ENCODE measurements at places on chromosomes 7 and 10.

DNA sequence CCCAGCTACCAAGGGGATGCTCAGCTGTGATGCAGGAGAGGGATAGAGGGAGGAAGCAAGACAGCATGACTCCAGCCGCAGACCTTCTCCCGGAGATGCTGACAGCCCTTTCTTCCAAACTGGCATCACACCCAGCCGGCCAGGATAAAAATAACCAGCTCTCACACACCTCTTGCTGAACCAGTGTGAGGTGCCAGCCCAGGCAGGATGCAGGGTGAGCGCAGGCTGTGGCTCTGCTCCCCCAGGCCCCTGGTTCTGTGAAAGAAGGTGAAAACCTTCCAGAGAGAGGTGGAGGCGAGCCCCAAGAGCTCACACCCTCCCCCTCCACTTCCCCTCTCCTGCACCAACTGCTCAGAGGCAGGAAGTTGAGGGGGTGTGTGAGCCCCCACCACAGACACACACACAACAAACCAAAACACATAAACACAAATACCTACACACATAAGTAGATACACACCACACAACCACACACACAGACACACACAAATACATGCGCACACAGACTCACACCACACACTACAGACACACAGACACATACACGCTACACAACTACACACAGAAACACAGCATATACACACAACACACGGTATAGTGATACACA, 4.0 kb downstream of the GPR15LG start:
- no peak for DNase-seq

DNA sequence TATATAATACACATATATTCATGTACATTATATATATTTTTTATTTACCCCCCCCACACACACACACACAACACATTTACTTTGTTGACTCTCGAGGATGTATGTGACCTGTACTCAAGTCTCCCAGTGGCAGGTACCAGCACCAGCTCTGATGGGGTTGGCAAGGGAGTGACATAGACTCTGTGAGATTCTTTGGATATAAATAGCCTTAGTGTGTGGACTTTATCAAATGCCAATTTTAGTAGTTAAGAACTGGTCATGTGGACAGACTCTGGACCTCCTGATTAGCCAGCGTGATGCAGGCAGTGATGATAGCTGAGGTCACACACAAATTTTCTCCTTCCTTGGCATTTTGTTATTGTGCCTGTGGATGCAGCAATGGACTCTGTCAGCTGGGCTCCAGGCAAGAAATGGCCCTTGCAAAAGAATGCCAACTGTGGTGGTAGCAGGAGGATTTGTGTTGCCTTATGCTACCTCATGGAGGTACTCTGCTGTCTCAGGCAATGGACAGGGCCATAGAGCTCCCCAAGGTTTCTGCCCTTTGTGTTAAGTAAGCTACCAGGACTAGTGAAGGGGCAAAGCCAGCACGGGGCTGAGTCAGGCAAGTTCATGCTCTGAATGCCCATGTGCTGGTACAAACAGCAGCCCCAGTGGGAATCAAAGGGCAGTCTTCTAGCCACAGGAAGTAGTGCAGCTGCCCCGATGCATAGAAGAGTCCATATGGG, 224.6 kb upstream of the ZWINT start:
- no peak for DNase-seq

DNA sequence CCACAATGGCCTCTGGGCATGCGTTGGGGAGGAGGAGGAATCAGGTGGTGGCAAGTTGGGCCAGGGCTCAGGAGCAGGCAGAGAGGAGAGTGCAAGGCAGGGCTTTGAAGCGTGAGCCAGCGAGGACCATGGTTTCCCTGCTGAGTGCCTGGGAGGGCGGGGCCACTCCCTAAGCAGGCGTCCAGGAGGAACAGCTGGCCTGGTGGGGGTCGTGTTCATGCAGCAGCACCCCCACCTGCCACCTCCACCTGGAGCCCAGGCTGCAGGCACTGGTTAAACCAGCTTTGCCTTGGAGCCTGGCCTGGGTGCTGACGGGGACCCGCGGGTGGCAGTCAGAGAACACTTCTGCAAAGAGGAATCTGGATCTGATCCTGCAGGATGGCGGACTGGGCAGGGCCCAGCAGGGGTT, 24.2 kb upstream of the AQP1 start:
- DNase-seq: no peak

- DNase-seq: no peak
Observed at GRCh38 chr7:99740573-99741440, 5.8 kb upstream of the CYP3A7 start.

DNA sequence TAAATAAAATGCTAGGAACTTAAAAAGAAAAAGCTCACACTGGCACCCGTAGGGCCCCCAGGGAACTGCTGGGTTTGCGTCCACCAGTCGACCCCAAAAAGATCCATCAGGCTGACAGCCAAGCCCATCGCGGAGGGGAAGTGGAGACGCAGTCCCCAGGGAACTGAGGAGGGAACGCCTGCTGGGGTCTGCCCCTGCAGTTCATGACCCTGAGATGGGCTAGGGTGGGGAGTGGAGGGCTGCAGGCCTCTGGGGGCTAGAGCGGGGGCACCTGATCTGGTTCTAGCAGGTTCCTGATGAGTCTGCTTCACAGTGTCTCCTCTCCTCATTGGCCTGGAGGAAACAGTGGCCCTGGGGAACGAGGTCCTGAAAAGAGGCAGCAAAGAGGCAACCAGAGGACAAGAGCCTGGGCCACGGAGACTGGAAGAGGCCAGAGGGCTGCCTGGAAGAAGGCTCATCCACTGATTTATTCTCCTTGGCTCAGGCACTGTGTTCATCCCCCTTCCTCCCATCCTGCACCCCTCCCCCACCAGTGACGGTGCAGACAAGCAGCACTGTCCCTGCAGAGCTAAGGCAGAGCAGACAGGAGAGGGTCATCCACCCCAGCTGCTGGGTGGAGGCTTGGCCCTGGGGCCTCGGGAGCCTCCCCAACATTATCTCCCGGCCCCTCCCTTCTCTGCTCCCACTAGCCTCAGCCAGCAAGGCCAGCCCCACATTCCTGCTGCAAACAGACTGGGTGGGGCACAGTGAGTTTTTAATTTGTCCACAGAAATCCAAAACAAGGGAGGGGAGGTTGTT, 24.7 kb upstream of the HSPA12A start:
- no peak for DNase-seq

DNA sequence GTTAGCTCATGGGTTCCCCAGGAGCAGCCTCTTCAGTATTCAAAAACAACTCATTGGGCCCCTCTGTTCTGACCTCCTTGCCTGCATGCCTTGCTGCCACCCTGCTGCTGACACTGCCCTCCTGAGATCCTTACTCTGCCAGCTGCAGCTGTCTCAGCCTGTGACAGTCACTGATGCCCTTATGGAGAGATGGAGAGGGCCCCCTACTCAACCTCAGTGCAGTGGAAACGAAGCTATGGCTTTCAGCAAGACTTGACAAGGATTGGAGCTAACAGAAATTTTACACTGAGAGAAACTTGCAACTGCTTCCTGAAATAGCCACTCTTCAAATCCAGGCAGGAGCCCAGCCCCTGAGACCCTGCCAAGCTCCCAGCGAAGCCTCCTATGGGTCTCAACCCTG, 678.3 kb upstream of the C7orf33 start:
- DNase-seq: no peak

- no peak for DNase-seq
Observed at GRCh38 chr7:1008733-1009363, 25.9 kb downstream of the CYP2W1 start.

DNA sequence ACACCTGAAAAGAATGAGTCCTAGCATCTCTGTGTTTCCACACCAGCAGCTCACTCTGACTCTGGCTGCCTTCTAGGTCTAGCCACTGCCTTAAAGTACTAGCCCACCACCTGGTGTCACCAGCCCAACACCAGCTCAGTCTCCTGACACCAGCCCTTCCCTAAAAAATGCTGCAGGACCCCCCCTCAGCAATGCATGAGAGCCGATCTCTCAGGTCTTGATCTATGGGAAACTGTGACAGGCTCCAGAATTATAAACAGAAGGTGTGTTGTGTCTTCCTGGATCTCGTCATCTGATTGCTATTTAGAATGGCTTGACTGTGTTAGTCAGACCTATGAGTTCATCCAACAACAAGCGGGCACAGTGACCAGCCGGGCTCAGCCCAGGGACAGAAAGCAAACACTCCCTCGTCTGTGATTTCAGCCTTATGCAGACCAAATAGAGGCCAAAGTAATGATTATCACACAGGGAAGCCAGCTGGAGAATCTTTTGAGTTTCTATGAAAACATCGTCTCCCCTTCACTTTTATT, 66.6 kb downstream of the CUBN start:
- DNase-seq: no peak

DNA sequence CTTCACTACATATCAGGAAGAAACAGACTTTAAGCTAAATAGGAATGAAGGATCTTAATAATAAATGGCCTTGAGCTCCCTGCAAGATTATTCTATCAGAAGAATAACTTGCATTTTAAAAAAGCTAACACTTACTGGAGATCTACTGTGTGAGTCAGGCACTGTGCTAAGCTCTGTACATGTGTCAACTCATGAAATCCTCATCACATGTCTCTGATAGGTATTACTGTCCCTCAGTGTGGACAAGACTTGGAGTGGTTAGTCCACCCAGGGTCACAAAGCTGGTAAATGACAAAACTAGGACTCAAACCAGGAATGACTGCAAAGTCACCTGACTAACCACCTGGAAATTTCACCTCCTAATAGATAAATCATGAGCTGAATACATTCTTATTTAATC, 57.1 kb upstream of the KCTD7 start:
- DNase-seq: no peak

DNA sequence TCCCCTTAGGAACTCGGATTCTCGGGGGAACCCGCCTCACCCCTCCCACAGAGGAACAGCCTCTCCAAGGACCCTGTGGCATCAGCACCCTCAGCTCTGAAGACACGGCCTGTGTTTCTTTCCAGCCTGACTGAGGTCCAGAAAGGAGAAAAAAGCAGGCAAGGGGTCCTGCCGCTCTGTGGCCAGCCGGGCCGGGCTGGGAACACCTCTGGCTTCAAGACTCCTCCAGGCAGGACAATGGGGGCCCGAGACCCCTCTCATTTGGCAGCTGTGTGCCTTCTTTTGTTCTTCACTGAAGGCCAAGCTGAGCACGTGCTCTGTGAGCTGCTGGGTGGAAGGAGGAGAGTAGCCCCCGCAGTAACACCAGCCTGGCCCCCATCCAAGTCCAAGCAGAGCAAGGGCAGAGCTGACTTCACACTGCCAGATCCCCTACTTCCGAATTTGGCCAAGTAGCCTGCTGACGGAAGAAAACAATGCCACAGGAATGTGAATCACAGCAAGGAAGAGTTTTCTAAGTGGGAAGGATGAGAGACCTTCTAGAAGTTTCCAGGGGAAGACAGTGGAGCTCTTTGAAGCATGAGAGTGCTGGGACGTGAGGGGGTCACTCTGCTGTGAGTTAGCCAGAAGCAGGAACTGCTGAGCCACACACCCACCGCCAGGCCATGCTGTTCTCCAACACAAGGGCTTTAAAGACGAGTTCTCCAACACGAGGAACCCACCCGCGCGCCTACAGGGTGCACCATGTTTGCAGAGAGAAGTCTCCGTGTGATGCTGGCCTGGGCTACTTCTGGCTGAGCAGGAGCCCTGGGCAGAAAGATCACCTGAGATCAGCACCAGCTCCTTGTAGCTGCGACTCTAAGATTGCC, 3.1 kb downstream of the CNPY1 start:
- no peak for DNase-seq

DNA sequence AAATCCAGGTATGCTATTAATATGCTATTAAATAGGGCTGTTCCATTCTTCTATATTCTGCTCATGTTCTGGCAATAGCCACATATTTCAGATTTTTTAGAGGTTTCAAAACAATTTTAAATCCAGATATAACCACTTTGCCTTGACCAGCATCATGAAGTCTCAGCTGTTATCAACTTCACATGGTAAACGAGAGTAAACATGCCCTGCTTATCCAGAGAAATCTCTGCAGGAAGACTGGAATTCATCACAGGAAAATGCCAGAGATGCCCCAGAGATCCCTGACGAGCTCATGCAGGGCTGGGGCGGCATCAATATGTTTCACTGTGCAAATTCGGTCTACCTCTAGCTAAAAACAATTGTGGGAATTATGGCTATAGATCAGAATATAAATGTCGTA, 126.5 kb downstream of the FANK1 start:
- no peak for DNase-seq

DNA sequence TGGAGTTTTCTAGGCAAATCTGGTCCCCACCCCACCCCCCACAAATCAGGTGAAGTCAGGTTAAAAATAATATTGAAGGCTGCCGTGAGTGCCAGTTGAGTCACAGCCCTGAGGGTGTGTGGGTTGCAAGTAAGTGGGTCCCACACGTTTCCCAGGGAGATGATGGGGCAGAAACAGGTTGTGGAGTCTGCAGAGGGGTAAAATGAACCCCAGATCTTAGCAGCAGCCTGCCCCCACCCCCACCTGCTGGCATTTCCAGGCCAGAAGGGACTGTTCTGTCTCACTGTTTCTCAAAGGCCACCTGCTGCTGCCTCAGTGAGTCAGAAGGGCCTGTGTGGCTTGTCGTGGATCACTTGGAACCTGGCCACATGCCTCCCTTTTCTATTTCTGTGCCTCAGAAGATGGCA, 59.8 kb upstream of the SMNDC1 start:
- DNase-seq: no peak

GRCh38 chr7:8509621-8510020, 76.2 kb downstream of the NXPH1 start:
- no peak for DNase-seq

- no peak for DNase-seq
Observed at GRCh38 chr10:82394122-82394521, 519.1 kb downstream of the NRG3 start.

DNA sequence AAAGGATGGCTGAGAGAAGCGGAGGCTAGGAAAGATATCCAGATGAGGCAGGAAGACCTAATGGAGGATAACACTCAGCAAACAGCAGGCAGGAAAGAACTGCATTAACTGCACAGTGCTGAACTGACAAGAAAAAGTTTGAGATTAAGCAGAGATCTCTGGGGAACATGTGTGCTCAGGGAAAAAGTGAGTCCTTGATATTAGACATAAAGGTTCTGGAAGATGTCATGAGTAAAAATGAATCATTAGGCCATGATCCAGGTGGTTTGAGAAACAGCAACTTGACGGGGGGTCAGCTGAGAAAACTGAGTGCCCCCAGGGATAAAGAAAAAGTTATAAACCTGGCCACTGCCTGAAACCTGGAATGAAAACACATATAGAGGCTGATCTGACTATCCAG, 27.3 kb upstream of the ANK3 start:
- DNase-seq: no peak

- no peak for DNase-seq
Observed at GRCh38 chr7:44685723-44686122, 62.9 kb upstream of the ZMIZ2 start.

- DNase-seq: no peak
Observed at GRCh38 chr7:69162931-69163670, 435.2 kb upstream of the AUTS2 start.

Data from esophagus squamous epithelium (tissue), 5 donors.